Skeletal muscle tissue (tissue), 5 donors: ENCODE measurements at places on chromosomes 3 and 15. TPM values are rescaled to one million over a fixed set of nuclear protein-coding genes. Genes with fewer than 3 reads are reported as not detected.

The CCDC54 gene
- not detected for total RNA-seq

The KLHL40 gene
- total RNA-seq, result 179 TPM

The AADAC gene
- 1.6 TPM for total RNA-seq

The STAB1 gene
- total RNA-seq, result 67.3 TPM

The NLGN1 gene
- 5.7 TPM for total RNA-seq

The AP3B2 gene
- not detected for total RNA-seq

The UNC13C gene
- 3.1 TPM for total RNA-seq

The SI gene
- total RNA-seq, result not detected

The LRTM1 gene
- total RNA-seq, result 106 TPM

The PRICKLE2 gene
- total RNA-seq, result 32.9 TPM

The TRIM42 gene
- not detected for total RNA-seq

The ATP13A5 gene
- not detected for total RNA-seq

The SAXO2 gene
- 0.52 TPM for total RNA-seq
